ENCODE measurements at places on chromosomes 5 and 9.

GRCh38 chr5:173806270-173807035 is 81.7 kb upstream of the CPEB4 start:
- no peak for DNase-seq

DNA sequence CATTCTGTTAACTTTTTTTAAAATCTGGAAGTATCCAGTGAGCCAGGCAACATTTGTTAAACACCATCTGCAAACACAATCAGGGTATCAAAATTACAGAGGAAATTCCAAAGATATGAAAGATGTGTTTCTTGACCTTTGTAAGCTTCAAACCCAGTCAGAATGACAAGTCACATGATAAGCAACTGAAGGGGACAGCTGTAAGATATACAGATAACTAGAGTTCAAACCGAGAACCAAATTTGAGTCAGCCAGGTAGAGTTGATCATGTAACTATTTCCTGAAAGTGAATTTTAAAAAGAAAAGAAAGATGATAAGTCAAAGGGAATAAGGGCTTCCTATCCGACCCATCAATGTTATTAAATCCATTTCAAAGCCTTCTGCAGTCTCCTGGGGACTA is 196.2 kb downstream of the DEPDC1B start:
- no peak for DNase-seq

GRCh38 chr9:128933731-128934130 is 12.9 kb downstream of the PHYHD1 start:
- no peak for DNase-seq

- DNase-seq, result no peak
Measured at GRCh38 chr5:142683881-142684505, 1.9 kb downstream of the FGF1 start.

- no peak for DNase-seq
Measured at GRCh38 chr5:141094481-141095262, at the start of gene PCDHB2. TSS of gene PCDHB2 (plus strand) at chr5:141094615. CDS start at chr5:141094791, 176 bp downstream.

- DNase-seq, result no peak
Measured at GRCh38 chr5:77546-77945, 14.4 kb upstream of the PLEKHG4B start.

DNA sequence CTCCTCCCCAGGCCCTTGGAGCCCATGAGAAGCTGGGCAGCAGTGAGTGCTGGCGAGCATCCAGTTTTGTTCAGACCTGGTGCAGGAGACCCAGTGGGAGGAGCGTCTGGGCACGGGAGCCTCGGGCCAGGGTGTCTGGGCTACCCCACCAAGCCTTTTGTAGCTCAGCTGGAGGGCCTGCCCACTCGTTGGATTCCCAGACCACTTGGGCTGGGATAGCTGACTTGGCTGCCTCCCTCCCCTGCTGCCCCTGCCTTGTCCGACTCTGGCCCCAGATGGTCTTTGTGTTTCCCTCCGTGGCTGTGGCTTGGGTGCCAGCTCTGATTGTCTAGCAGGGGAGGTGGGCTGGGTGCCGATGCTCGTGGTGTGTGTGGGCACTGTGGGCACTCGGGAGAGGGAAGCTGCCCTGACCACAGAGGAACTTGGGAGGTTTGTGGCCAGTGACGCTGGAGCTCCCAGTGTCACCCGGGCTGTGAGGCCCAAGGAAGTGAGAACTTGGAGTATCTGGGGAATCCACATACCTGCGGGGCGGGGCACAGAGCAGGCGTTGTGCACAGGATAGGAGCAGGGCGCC is 47.3 kb downstream of the WNK2 start:
- no peak for DNase-seq

GRCh38 chr5:97543166-97543565 is 360.1 kb upstream of the RIOK2 start:
- DNase-seq, result no peak

DNA sequence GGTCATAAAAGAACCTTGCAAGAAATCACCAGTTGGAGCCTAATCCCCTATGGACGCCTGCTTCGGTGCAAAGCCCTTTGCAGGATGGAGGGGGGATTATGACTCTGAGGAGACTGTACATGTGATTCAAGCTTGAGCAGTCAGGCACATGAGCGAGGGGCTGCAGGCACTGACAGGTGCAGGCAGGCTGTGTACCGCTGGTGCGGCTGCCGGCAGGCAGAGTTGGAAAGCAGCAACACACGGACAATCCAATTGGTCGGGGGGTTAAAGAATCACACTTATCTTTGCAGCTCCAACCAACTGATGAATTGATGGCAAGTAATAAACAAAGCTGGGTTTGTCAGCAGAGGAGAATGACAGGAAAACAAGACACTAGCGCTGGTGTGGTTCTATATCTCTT is 5.7 kb downstream of the WHRN start:
- no peak for DNase-seq

DNA sequence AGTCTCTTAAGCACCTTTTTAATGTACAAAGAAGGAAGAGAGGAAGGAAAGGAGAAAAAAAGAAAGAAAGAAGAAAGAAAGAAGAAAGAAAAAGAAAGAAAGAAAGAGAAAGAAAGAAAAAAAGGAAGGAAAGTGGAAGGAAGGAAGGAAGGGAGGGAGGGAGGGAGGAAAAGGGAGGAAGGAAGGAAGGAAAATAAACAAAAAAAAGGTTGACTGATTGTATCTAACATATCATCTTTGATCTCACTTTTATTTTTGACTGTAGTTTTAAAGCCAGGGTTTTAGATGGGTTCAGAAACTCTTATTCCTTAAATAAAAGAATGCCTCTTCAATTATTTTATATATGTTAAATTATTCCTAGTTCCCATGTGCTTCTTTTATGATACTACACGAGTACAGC is 794.5 kb downstream of the CDH12 start:
- DNase-seq, result no peak

GRCh38 chr5:171094356-171094755 is 214.7 kb upstream of the TLX3 start:
- DNase-seq, result no peak

GRCh38 chr5:180107005-180107404 is 35.4 kb upstream of the RNF130 start:
- DNase-seq, result no peak

DNA sequence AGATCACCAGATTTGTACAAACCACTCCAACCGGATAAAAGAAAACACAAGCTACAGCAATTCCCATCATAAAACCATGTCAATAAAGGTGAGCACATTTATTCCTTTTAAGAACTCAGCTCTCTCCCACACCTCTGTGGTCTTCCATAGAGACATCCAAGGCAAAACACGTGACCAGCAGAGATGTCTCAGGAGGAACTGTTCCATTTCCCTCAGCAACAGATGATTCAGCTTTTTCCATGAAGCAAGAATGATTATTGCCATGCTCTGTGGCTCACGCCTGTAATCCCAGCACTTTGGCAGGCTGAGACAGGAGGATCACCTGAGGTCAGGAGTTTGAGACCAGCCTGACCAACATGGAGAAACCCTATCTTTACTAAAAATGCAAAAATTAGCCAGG is 15.8 kb downstream of the GZMK start:
- DNase-seq, result no peak

GRCh38 chr9:76198336-76198735 is 195.9 kb downstream of the RFK start:
- no peak for DNase-seq

- no peak for DNase-seq
Measured at GRCh38 chr5:76443066-76443800, 40.1 kb downstream of the IQGAP2 start.

Measured in CD4-positive, alpha-beta T cell treated with Interleukin-15 for 4 hours (primary cell).